ENCODE measurements at places on chromosomes 11 and 22.

DNA sequence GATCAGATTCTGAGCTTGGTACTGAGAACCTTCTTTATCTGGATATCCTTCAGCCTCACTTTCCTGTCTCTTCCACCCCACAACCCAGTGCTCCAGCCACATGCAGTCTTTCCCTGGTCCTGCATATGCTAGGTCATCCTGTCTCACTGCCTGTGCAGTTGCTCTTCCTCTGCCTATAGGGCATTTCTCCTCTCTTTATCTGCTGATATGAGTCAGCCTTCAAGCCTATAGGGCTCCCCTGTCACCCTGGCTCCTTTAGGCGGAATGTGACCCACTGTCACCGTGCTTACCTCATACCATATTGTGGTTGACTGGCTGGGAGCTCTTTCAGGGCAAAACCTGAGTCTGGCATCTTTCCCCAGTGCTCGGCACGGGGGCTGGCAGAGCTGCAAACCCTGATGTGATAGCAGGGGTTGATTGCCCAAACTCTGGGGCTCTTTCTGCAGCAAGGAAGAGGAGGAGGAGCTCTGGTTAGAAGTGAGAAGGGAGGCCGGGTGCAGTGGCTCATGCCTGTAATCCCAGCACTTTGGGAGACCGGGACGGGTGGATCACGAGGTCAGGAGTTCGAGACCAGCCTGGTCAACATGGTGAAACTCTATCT lies 26.3 kb downstream of the MEI1 start:
- DNase-seq: no peak

DNA sequence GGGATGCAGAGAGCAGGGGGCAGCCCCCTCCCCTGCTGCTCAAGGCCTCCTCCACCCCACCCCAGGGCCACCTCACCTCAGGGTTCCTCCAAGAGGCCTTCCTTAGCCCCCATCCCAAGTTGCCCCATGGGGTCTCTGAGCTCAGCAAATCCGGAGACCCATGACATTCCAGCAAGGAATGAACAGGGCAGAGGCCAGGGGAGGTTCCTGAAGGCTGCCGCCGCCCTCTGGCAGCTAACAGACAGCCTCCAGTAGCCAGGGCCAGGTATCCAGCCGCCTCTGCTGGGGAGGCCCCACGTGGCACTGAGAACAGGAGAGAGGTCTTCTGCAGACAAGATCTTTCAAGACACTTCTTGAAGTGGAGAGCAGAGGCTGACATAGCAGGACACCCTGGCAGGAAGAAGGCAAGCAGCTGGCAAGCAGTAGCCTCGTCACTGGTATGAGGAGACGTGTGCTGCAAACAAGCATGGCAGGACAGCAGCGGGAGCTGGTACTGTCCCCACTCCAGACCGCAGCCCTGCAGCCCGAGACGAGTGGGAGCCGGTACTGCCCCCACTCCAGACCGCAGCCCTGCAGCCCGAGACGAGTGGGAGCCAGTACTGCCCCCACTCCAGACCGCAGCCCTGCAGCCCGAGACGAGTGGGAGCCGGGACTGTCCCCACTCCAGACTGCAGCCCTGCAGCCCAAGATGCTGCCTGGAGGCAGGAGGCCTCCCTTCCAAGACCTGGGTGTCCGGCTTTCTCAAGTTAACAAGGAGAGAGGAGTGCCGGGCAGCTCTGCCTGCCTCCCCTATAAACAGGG lies 190.6 kb downstream of the IGLL1 start:
- DNase-seq: no peak

DNA sequence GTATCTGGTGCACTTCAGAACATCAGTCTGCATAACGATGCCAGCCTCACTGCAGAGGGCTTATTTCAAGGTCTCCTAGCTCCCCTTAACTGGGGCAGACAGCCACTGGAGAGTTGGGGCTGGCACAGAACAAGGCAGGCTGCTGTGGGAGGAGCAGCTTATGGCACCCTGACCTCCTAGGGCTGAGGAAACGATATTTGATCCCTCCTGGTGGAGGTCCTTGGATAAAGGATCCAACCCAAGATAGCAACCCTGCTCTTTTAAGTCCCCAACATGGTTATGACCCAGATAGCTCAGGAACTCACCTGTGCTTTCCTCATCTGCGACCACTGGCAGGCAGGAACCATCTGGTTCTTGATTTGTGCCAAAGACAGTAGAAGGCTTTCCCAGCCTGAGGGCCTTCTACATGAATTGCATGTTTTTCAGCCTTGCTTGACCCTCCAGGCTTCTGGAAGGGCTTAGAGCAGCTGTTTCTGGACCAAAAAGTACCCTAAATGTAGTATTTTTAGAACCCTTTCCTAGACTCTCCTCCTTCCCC lies 2.8 kb downstream of the TMEM109 start:
- DNase-seq: no peak

- DNase-seq: no peak
These were observed 18.9 kb downstream of the BCR start for GRCh38 chr22:23199159-23199558.

DNA sequence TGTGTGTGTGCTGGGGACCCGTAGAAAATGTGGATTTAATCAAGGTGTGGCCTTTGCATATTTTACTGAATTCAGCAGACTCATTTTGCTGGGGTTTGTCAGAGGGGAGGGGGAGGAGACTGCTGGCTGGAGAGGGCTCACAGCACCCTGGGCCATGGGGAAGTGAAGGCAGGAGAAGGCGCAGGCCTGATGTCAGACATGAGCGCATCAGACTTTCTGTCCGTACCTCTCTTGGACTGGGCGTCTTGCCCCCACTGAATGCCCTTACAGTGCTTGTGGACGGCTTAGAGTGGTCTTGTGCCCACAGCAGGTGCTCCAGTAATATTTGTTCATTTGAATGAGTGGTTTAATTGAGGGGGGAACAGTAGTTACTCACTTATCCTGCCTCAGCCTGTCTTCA lies 75.2 kb downstream of the TEAD1 start:
- DNase-seq: no peak

- no peak for DNase-seq
These were observed 20.9 kb downstream of the SLC37A2 start for GRCh38 chr11:125084057-125084416.

DNA sequence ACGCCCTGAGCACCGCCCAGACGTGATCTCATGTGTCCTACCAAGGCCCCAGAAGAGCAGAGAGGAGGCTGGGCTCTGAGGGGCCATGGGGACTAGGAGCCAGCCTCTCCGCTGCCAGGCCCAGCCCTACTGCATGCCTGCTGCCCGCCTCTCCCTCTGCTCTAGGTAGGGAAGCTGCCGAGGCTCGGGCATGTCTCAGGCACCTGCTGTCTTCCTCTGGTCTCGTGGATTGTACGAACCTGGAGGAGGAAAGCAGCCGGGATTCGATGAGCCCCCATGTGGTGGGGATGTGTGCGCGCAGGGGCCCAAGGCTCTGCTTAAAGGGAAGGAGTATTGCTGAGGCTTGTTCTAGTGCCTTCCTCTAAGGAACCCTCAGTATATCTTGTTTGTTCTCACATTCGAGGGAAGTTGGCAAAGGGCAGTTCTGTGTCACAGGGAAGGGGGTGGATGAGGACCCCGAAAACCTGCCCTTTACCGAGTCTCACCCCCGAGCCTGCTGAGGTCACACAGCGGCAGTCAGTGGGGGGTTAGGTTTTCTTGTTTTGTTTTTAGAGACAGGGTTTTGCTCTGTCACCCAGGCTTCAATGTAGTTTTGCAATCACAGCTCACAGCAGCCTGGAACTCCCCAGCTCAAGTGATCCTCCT lies 21.2 kb downstream of the DAGLA start:
- peak; percentile 28 for DNase-seq

GRCh38 chr11:66743271-66743968 lies 14.4 kb upstream of the SPTBN2 start:
- DNase-seq: no peak

DNA sequence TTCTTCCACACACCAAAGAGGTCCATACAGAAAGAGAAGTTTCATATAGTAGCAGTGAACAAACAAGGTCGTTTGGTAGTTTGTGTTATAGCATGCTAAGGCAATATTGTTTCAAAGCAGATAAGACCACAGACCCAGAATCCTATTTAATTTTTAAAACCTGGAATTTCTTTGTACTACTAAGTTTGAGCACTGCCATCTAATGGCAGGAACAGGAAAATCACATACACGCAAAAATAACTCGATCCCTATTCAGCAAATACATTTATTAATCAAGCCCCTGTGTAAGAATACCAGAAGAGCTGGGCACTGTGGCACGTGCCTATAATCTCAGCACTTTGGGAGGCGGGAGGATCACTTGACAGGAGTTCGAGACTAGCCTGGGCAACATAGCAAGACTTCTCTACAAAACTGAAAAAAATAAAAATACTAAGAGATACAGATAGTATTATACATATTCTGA lies 2.9 kb upstream of the BTBD10 start:
- no peak for DNase-seq

All from CD4-positive, alpha-beta T cell treated with Interferon alpha-2 for 1 hour (primary cell).